Stimulated activated CD4-positive, alpha-beta T cell treated with anti-CD3 and anti-CD28 coated beads, Interleukin-1b, Interleukin-23, amount 100 ng/mL, for 1 hour (primary cell): ENCODE measurements at places on chromosomes 7 and 10.

GRCh38 chr7:29563590-29564495 is at the start of gene PRR15:
PRR15 (plus strand) TSS chr7:29563835; CDS start chr7:29566330, 2,495 bp downstream.
- DNase-seq, result no peak

GRCh38 chr10:115939101-115939854 is 333.7 kb downstream of the GFRA1 start:
- DNase-seq, result no peak

- no peak for DNase-seq
These were observed 8.8 kb downstream of the ADAMTS14 start for GRCh38 chr10:70680899-70681730.

- no peak for DNase-seq
These were observed 233.1 kb upstream of the FERD3L start for GRCh38 chr7:19378345-19378714.

- no peak for DNase-seq
These were observed 765.1 kb downstream of the SUGCT start for GRCh38 chr7:40899636-40900507.

- no peak for DNase-seq
These were observed 404.6 kb downstream of the PHTF2 start for GRCh38 chr7:78203042-78203720.

DNA sequence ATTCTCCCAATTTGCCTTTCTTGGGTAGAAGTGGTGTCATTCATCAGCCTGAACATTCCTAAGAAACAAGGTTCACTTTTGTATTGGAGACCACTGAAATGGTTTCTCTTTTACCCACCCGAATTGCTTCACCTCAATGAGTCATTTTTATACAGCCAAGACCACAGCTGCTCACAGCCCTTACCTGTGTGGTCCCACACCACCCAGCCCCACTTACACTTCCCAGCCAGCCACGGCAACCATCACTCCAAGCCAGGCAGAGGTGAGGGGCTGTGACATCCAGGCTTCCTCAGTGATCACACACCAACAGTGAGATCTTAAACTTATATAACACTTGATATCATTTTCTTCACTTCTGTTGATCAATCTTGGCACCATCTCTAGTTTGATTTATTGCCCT is 20.7 kb downstream of the OR13A1 start:
- no peak for DNase-seq

GRCh38 chr7:125149151-125149550 is 219.5 kb upstream of the POT1 start:
- no peak for DNase-seq

- no peak for DNase-seq
These were observed 4.1 kb downstream of the KCNIP2 start for GRCh38 chr10:101839416-101840063.

GRCh38 chr10:22599048-22599561 is 115.3 kb downstream of the PIP4K2A start:
- DNase-seq, result no peak
